ENCODE measurements at places on chromosomes 13 and 19.

- DNase-seq: no peak
Observed at GRCh38 chr19:6693681-6694080, 23.7 kb upstream of the TNFSF14 start.

GRCh38 chr19:3979289-3979673 lies 6.0 kb downstream of the EEF2 start:
- no peak for DNase-seq

DNA sequence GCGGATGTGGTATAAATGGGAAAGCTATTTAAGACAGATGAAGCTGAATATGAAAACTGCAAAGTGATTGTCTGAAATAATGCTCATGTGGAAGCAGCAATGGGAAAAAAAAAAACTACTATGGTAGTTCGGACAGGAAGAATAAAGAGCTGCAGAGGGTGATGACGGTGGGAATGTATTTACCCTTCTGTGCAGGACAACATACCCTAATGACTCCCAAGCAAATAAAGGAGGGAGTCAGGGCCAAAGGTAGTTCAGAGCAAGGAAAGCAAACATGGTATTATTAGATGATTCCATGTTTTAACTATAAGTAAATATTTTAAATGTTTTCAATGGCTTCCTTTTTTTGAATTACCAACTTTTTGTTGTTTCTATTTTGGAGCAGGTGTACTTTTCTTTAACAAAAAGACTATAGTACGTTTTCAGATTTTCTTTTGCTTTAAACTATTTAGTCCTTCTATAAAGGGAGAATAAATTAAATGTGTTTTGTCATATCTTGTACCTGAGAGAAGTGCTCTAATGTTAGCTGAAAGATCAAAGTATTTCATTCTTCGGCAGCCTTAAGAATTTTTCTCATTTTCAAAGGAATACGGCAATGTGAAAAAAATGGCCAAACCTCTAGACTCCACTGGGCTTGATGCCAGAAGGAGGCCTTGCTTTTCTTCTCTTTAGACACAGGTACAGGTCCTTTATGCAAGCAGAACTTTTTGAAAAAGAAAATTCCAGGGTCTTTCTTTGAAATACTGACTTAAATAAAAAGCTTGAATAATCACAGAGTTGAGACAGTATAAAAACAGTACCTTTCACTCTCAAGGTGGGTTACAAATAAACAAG lies 67.8 kb upstream of the ZDHHC20 start:
- DNase-seq: no peak

GRCh38 chr19:3375221-3376090 lies 9.1 kb downstream of the NFIC start:
- no peak for DNase-seq

DNA sequence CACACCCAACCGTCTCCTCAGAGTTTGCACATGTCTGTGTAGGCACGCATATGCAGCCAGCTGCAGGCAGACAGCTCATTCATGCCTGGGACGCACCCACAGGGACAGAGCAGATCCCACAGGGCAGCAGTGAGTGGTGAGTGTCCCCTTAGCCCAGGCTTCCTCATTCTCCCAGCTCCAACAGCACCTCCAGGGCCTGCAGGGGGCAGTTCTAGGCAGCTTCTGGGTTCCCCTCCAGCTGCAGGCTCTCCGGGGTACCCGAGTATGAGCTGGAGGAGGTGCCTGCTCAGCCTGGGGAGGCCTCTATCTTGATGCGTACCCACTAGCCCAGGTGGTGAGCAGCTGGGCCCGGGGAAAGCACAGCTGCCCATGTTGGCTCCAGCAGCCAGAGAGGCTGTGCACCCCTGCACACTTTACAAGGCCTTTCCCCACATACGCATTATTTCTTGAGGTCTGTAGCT lies 1.3 kb upstream of the SHANK1 start:
- peak; percentile 97 for DNase-seq

GRCh38 chr19:3804429-3804828 lies 18.2 kb upstream of the MATK start:
- no peak for DNase-seq

GRCh38 chr19:58474997-58475713 lies 997 bp upstream of the ZNF446 start:
- no peak for DNase-seq

DNA sequence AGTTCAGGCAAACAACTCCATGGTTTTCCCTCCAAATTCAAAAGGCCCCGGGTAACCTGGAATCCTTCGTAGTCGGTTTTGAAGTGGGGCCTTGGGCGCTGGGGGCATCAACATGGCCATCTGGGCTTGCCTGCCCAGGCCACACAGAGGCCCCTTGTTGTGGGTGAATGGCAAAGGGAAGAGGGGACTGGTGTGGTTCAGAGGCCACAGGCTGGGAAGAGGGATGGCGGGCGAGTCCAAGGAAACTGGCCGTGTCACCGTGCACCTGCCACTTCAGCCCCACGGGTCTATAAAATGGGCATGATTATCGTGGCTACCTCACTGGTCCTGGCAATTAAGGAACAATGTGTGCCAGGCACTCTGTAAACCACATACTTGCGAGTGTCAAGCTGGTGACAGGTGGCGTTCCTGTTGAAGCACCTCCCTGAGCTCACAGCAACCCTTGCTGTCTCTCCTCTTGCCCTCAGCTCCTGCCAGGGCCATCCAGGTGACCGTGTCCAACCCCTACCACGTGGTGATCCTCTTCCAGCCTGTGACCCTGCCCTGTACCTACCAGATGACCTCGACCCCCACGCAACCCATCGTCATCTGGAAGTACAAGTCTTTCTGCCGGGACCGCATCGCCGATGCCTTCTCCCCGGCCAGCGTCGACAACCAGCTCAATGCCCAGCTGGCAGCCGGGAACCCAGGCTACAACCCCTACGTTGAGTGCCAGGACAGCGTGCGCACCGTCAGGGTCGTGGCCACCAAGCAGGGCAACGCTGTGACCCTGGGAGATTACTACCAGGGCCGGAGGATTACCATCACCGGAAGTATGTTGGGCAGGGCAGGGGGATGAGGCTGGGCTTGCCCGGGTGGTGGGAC lies 1.3 kb downstream of the LSR start:
- DNase-seq: no peak

GRCh38 chr13:105147461-105147860 lies 1388.0 kb downstream of the EFNB2 start:
- DNase-seq: peak; percentile 52

DNA sequence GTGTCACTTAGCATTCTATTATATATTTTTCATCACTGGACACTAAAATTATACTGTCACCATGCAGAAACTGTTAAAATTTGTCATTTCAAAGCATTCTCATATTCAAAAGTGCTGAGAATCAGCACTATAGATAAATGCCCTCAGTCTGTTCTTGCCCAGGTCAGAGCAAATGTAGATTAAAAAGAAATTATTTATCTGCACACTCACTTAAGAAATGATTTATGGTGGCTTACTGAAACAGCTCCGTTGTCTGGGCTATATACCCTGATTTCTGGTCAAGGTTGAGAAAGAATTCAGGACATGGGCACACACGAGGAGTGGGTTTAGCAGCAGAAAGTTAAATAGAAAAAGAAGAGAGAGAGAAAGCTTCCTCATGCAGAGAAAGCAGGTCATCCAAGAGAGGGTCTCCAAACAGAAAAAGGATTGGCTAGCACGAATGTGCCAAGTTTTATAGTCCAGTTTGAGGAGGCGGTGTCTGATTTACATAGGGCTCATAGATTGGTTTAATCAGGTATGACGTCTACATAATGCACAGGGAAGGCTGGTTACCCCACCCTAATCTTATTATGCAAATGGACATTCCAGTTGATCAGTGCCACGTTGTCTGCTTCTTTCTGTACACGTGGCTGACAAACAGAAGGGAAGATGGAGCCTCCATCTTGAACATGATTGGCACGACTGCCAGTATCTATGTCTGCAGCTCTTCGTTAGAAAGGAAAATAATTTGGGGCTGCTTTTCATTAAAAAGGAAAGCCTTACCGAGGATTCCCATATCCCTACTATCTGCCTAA lies 47.3 kb upstream of the N4BP2L1 start:
- DNase-seq: no peak

DNA sequence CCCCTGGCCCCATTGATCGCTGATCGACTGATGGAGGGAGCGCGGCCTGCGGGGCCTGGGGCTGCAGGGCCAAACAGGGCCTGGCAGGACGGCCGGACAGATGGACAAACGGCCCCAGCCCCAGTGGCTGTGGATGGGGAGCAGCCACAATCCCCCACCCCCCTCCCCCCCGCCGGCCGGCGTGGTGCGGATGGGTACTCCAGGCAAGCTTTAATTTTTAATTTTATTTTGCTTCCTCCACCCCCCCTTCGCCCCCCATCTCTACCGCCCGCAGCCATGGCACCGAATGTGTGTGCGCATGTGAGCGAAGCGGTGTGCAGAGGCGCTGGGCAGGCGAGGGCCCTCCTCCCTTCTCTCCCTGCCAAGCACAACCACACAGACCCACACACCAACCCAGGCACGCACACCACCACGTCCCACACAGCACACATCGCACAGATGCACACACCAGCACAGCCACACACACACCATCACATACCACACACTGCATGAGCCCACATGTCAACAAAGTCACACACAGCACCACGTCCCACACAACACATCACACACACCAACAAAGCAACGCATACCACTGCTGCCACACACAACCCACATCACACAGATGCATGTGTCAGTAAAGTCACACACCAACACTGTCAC lies 12.4 kb downstream of the ERFL start:
- DNase-seq: no peak

GRCh38 chr19:18611327-18612050 lies 1.2 kb upstream of the TMEM59L start:
- no peak for DNase-seq

DNA sequence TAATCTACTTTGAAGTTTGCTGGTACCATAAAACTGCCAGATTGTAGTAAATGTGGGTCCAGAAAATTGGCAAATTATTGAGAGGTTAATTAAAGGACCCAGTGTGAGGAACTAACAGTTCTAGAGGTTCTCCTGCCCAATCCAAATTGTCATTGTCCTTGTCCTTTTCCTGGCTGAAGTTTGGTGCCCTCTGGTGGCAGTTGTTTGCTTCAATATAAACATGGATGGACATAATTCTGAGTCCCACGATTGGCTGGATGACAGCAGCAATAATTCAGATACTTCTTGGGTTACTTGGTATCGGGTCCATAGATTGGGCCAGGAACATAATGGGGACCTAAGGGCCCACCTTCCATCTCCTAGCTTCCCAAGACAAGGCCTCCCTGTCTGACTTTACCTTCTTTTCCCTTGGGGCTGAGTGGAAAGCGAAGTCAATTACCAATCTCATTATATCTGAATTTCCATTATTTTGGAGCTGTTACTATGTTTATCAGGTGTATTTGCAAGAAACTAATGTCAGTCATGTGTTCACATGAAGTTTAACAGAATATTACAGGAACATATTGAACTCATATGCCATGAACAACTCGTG lies 33.8 kb upstream of the GARRE1 start:
- DNase-seq: peak; percentile 58

DNA sequence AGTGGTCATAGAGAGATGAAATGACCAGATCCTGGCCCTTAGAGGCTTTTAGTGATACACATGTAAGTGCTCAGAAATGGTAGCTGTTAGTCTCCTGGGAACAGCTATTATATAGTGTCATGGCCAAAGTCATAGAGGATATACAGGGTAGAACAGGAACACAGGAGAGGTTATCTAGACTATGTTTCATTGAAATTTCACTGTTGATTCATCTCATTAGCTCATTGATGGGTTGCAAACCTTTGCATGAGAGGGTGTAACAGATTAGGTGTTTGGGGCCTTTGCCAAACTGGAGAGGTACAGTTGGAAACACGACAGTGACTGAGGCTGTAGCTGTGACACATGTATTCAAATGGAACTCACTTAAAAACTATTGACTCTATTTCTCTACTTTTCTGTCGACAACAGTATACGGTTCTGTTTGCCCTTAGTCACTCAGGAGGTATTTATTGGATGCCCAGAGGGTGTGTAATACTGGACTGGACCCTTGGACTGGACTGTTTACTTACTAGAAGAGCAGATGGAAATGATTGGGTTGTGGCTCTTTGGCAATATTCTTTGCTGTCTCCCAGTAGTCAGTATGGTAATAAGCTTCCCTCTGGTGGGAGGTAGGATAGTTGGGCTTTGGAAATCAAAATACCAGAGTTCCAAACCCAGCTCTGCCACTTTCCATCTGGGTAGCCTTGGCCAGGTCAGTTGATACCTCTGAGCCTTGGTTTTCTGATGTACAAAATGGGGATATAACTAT lies 29.8 kb downstream of the ARHGAP35 start:
- DNase-seq: no peak

DNA sequence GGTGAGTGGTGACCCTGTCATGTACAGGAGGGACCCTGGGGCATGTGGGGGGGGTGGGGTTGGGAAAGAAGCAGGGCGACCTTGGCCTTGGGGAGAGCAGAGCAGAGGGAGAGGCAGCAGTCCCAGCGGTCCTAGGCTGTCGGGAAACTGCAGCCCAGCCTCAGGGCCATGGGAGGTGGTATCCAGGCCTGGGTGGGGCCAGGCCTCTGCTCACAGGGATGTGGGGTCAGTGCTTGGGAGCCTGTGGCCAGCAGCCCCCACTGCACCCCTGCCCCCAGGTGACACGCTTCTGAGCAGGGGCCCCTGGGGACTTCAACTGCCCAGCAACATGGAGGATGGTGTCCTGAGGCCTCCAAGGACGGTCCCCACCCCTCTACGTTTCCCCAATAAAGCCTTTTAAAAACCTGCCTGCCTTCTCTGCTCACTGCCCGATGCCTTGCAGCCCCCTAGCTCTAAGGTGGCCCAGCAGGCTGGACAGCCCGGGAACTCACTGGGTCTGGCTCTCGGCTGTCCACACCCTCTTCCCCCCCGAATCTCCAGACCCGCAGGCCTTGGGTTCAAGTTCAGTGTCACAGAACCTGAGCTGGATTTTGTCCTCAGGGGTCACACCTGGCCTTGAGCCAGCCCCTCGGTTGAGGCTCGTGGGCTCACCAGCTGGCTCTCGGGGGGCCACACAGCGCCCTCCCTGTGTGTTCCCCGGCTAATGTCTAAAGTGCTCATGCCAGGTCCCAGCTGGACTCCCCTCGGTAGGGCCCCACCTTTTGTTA lies 6.9 kb downstream of the PNKP start:
- DNase-seq: no peak

Measured in MV-4-11 (cell line).